ENCODE measurements at places on chromosomes 4 and X.

DNA sequence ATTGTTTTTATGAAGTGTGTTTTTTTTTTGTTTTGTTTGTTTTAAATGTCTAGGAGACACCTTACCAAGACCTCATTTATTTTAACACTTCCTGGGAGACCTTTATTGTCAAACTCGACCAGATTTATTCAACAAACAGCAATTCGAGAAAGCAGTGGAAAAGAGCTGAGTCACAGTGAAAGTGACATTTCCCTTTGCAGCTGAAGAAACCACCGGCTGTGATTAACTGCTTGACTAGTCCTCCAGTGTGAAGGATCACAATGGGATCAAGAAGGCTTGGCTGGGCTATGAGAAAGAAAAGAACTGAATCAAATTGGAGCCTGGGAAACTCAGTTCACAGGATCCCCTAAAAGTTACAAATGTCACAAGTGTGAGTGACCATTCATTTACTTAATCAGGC lies 11.9 kb upstream of the ADH7 start:
- DNase-seq: no peak

- no peak for DNase-seq
Measured at GRCh38 chr4:138835832-138836533, 179.6 kb upstream of the NOCT start.

DNA sequence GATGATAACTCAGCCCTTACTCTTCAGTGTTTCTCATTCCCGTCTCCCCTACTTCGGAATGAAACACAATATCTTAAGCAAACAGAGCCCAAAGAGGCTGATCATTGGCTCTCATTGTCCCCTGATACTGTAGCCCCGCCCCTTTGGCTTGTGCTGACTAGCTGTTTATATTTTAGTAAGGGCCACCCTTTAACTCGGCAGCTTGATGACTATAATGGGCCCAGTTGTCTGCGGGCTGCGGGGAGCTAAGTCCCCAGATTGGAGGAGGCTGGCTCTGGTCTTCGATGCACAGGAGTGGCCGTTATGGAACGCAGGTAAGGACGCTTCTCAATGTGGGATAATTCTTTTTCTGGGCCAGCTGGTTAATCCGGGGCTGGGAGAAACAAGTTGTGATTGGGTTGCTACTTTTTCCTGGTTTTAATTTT lies at the start of gene TRIM2:
Gene TRIM2 (plus strand): TSS at position 197 of the 425 bp plus-strand sequence. CDS start 88 bp downstream, at position 285.
- no peak for DNase-seq

DNA sequence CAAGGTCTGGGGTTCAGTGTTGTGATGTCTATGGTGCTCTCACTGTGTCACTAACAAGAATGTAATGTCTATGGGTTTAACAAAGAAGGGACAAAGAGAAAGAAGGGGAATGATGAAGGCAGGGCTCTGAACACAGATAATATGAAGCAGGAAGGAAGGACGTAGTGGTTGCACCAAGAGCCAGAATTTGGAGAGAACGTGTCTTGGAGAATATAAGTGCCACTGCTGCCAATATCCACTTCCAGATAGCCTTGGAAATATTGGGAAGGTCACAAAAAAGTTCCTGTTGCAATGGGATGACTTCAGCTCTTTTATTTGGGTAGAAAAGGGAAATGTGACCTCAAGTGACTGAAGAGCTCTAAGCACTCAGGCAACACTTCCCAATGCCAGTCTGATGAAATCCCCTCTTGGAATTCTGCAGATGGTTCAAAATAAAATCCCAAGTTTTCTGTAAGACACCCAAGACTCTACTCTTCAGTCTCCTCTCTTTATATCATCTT lies 131.8 kb downstream of the PRKX start:
- no peak for DNase-seq

GRCh38 chr4:16448241-16448840 lies 222.1 kb upstream of the TAPT1 start:
- no peak for DNase-seq

- DNase-seq: no peak
Measured at GRCh38 chr4:108543359-108543968, 76.9 kb upstream of the RPL34 start.

GRCh38 chrX:37060999-37061398 lies 52.8 kb downstream of the FAM47C start:
- no peak for DNase-seq

DNA sequence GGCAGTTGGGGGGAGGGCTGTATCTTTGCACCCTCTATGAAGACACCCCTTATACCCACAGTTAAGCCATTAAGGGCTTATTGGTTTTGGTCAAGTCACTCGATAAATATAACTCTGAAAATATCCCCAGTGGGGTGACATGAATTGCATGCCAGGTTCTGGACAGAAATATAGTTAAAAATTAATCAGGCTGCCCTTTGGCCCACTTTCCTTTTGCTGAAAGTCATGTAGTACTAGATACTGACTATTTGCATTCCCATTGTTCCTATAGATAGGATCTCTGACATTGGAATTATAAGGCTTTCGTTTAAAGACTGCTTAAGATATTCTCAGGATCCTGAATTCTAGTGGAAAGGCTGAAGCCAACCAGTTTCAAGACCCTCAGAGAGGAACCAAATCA lies 43.5 kb upstream of the LAMP2 start:
- no peak for DNase-seq

GRCh38 chr4:184450045-184450444 lies 24.3 kb downstream of the IRF2 start:
- no peak for DNase-seq

- DNase-seq: no peak
Measured at GRCh38 chr4:99711657-99712056, 54.0 kb upstream of the C4orf54 start.

DNA sequence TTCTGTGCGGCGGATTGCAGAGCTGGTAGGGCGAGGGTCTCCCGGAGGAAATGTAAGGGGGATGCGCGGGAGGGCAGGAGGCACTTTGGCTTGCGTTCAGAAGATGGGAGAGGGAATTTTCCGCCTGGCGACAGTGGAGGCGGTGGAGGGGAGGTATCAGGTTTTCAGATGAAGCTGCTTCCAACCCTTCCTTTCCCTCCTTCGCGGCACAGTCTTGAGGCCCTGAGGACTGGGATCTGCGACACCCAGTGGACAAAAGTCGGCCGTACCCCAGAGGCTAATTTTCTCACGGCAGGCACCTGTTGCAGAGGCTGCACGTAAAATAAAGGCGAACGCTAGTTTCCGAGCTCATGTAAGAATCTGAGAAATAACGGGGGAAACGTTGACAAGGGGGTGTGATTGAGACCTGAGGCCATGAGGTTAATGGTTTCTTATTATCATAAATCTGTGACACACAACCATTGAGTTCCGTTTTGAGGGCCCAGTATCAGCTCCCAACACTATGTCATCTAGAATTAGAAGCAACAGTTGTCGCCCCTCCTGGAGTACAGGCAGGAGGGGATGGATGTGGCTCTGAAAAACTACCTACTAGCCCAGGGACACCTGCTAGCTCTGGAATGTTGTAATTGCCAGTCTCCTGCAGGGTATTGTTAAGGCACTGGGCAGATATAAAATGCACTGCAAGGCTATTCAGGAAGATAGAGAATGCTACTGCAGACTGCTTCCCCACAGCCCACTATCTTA lies 1.1 kb downstream of the ZCCHC18 start:
- DNase-seq: no peak

DNA sequence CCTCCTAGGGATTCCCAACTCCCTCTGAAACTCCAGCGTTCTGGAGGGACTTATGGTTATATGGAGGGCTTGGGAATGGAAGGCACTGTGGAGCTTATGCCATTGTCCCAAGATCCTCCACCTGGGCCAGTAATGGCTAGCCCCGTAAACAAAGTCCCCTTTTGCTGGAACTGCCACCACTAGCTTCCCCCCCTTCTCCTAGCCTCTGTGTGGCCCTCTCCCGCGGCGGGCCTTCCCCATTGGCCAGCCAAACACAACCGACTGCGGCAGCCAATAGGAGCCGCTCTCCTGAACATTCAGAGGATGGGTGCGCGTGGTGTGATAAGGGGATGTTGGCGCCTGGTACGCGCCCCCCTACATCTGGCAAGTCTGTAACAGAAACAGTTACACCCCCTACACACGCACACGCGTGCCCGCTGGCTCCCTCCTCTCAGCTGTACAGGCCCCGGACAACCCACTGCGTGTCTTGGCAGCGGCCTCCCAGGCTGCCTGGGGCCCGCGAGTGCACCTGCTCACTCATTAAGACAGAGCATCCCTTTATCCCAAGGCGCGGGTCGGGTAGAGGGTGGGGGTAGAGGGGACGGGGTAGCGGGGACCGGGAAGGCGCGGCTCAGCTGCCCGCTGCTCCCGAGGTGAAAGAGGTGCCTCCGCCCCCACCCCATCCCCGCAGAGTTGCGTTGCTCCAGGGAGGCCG lies 863 bp upstream of the RAB33A start:
- DNase-seq: no peak

GRCh38 chr4:168724686-168725411 lies 228.0 kb downstream of the PALLD start:
- no peak for DNase-seq

DNA sequence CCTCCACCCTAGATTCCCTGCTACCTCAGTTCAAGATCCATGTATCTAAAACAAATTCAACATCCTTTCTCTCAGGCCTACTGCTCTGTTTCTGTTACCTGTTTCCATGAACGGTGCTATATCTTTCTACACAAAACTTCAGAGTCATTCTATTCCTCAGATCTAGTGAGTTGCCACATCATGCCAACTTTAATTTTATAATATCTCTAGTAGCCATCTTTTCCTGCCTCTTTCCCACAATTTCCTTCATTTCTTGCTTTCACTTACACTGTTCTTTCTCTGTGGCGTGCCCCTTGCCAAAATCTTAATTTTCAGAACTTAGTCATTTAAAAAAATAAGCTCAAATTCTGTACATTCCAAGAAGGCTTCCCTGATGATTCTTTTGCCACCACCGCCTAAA lies 15.2 kb downstream of the GUCY1A1 start:
- no peak for DNase-seq

DNA sequence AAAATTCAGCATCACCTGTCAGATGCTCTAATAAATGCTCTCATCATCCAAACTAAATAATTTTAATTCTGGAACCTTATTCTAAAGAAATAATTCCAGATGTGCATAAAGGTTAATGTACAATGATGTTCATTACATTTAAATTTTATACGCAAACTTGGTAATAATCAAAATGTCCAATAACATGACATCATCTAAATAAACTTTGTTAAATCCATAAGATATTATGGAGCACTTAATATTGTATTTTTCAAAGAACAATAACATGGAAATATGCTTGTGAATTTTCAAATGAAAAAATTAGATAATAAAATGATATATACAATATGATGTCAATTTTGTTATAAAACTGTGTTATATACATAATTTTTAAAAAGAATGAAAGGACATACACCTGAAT lies 92.1 kb upstream of the ZCCHC13 start:
- no peak for DNase-seq

DNA sequence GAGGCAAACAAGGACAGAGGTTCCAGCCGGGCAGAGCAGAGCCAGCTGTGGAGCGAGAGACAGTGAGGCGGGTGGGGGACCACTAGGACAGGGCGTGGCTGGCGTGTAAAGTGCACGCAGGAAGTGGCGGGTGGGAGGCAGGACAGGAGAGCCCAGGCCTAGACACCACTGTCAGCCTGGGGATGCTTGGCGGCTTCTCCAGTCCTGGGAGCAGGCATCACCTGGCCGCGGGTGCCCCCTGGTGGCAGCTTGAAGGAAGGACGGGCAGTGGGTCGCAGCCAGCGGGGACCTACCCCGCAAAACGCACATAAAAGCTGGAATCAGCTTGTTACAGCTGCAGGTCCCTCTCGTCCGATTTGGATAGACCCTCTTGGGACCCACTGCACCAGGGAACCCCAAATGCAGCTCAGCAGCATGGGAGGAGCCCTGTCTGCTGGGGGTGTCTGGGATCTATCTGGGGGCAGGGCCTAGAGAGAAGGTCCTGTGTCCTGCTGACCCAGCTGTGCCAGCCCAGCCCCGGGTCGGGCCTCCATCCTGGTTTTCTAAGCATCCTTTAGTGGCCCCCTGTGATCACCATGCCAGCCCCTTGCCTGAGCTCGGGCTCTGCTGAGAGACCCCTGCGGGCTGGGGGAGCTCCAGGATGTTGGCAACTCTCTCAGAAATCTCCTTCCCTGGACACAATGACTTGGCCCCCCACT lies 57.7 kb downstream of the WFS1 start:
- DNase-seq: peak; percentile 53

DNA sequence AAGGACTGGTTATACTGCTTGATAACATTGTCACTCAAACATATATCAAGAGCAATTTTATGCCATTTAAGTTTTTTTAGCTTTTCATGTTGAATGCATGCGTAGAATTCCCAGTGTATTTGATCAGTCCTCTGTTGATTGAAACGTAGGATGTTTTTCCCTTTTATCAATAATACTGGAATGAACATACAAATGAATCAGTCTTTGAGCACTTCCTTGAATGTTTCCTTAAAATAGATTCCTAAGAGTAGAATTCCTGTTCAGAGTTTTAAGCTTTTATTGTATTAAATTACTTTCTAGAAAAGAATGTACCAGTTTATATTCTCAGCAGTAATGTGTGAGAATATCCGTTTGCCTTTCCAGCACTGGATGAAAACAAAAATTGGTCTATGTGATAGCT lies 37.8 kb downstream of the ADD1 start:
- no peak for DNase-seq

DNA sequence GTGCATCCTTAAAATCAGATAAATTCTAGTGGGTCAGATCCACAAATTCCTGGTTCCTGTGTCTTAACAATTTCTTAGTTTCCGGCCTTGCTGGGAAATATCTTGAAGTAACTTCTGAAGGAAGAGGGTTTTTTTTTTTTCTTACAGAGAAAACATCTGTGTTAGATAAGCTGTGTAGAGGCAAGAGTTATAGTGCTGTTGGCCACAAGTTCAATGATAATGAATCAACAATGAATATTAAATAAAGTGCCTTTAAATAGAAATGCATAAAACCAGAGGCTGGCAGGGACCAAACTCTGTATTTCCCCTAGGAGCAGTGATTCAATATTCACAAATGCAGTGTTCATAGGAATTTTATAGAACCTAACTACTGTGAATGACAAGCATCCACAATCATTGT lies 711.9 kb upstream of the ATOH1 start:
- no peak for DNase-seq

DNA sequence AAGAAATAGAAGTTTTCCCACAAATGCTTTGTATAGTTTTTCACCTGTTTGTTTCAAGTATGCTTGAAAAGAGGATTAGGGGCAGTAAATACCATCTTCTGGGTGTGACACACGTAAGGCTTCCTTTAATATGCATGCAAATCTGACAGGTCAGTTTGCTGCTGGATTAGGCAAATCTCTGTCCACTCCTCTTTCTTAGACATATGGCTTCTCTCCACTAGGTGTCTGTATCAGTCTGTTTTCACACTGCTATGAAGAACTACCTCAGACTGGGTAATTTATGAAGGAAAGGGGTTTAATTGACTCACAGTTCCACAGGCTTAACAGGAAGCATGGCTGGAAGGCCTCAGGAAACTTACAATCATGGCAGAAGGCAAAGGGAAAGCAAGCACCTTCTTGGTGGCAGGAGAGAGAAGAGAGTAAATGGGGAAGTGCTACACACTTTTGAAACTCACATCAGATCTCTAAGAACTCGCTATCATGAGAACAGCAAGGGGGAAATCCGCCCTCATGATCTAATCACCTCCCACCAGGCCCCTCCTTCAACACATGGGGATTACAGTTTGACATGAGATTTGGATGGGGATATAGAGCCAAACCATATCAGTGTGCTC lies 66.9 kb downstream of the TAB3 start:
- no peak for DNase-seq
